ENCODE measurements at places on chromosomes 13 and 19.
A peak's percentile ranks its signal among the peaks of the same experiment; 100 is the strongest.

DNA sequence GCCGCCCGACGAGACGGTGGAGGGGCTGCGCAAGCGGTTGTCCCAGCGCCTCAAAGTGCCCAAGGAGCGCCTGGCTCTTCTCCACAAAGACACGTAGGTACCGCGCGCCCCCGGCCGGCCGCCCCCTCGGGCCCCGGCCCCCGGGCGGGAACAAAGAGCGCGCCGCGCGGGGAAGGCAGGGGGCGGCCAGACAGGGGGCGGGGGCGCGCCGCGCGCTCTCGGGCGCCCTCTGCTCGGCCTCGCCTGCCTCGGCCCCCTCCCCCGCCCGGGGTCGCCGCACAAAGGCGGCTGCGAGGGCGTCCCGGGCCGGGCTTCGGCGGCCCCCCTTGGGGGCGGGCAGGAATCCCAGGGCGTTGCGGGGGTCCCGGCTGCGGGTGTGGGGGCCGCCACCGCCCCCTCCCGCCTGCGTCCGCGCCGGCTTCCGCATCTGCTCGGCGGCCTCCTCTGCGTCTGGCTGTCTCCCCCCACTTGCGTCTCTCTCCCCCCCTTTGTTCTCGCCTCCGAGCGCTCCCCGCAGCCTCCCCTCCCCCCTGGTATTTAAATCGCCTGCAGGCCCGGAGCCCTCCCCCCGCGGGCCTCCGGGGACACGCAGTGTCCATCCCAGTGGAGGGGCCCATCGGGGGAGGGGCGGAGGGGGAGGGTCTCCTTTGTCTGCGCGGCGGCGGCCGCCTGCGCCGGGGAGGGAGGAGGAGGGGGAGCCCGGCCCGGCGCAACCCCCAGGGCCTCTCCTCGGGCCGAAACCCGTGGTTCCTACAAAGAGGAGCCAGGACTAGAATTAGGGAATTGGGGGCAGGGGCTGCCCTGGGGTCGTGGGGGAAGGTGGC is 2.3 kb downstream of the MIDN start:
- DNase-seq: no peak

DNA sequence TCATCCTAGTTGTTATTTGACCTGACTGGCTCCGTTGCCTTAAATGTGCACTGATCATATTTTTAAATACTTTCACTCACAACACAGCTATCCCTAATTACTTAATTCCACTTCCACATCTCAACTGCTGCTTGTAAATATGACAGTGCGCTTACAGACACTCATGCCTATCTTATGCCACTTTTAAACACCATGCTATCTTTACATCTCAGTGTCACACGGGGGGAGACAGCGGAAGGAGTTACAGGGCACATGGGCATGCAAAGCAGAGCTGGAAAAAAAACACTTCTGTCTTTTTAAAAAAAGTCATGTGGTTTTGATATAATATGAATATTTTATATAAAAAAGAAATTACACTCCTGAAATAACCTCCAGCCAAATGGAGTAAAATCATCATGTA is 44.1 kb downstream of the SMAD9 start:
- no peak for DNase-seq

DNA sequence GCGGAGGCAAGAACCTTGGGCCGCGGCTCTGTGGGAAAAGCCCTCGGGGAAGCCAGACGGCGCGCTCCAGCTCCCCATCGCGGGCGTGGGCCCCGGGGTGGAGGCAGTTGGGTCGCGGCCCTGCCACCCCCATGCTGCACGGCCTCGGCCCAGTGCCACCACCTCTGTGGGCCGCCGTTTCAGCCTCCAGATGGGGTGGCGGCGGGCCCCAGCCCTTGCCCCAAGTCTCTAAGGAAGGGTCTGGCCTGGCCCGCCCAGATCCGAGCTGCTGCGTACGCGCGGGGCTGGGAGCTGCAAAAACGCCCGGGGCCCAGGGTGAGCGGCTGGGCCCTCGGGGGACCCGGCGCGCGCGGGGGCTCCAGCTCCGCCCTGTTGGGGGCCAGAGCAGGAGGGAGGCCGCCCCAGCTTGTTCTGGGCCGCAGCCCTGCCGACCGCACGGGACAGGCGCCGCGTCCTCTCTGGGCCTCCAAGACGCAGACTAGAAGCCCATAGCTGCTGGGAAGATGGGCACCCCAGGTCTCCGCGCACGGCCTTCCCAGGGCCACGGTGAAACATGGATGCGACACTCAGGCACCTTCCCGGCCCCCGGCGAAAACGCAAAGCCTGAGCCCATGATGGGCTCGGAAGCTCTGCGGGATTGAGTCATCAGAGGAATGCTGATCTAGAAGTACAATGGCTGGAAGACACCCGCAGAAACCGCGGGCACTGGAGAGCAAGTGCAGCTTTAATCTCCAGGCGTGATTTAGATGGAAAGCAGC is 110.1 kb downstream of the KCTD15 start:
- no peak for DNase-seq

GRCh38 chr13:106911627-106912026 is 343.7 kb upstream of the ARGLU1 start:
- no peak for DNase-seq

DNA sequence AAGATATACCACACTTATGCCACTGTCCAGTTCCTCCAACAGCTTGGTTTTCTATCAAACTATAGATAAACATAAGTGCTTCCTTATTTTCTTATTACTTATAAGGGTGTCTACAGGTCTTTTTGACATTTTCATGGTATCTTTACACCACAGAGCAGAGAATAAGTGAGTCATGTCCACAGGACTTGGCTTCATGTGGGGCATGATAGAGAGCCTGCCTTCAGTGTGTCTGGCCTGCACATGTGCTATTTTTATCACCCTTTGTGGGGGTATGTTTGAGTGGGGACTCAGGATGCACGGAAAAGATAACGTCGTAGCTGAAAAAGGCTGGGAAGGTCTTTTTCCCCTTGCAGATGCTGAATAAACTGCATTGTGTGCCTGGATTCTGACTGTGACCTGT is 8.1 kb upstream of the STOML3 start:
- peak; percentile 2 for DNase-seq

DNA sequence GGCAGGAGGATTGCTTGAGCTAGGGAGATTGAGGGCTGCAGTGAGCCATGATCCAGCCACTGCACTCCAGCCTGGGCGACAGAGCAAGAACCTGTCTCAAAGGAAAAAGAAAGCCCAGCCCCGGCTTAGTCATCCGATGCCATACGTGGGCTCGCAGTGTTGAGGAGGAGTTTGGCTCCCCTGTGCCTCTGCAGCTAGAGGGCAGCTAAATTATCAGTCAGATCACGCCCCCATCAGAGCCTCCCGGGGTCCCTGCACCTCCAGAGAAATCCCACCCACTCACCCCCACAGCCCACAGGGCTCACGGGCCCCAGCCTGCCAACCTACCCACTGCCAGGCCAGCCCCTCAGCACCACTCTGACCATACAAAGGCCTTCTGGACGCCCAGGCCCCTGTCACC is 27.6 kb downstream of the MAU2 start:
- DNase-seq: no peak

DNA sequence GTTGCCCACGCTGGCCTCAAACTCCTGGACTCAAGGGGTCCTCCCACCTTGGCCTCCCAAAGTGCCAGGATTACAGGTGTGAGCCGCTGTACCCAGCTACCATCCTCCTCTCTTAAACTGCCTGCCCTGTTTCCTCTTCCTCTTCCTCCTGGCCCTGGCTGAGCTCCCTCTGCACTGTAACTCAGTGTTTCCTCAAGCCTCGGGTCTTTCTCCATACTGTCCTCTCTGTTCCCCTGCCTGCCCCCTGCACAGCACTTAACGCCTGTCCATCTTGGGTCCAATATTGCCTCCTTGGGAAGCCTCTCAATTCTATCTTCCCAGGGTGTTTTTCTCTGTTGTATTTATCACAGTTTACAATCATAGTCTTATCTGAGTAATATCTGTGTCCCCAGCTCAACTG is 6.1 kb downstream of the LIPE start:
- no peak for DNase-seq
